Activated CD4-positive, alpha-beta T cell treated with anti-CD3 and anti-CD28 coated beads, Interleukin-10, Interleukin-2, amounts not matched to agents 100 ng/mL and 50 ng/mL, durations not matched to agents 16 hours and 8 hours (primary cell): ENCODE measurements at places on chromosomes 1 and 21.
A peak's percentile ranks its signal among the peaks of the same experiment; 100 is the strongest.

GRCh38 chr1:151165281-151165737, 393 bp downstream of the LYSMD1 start:
- no peak for DNase-seq

- DNase-seq = no peak
These were observed 629.1 kb downstream of the SMYD3 start for GRCh38 chr1:245877976-245878375.

DNA sequence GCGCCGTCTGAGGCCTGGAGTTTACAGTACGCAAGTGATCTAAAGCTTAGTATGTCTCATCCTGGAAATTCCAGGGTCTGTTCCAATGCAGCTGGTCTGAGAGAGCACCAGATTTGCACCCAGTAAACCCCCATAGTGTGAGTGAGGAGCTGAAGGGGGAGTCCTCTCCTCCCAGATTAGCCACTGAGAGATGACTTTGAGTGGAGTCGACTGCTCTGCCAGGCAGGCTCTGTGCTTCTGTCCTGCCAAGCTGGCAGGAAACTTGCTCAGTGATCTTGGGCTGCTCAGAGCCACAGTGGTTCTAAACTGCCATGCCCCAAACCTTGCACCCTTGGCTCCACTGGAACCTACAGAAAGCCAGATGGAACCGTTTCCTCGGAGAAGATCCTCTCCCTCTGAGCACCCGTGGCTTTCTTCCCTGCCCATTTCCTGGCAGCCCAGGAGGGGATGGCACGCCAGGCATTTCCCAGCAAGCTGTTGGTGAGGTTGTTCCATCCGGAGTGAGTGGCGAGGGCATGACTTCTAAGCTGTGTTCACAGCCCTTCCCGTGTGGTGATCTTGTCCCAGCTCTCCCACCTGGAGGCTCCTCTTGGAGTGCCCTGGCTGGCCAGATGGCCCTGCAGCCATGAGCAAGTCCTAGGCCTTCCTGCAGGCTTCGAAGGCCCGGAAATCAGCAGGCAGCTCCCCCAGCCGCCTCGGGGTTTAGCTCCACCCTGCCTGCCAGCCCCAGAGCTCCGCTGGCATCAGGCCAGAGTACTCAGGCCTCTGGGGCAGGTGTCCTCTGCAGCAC, 125.9 kb upstream of the VAMP3 start:
- no peak for DNase-seq

- DNase-seq = peak; percentile 10
These were observed 358.1 kb downstream of the LRRIQ3 start for GRCh38 chr1:73839922-73840321.

- no peak for DNase-seq
These were observed 59.5 kb upstream of the EFHD2 start for GRCh38 chr1:15350151-15350550.

GRCh38 chr21:37118187-37118826, 45.3 kb downstream of the TTC3 start:
- no peak for DNase-seq
